Liver (tissue), 10 donors: ENCODE measurements at places on chromosomes 4 and X. TPM values are rescaled to one million over a fixed set of nuclear protein-coding genes. Genes with fewer than 3 reads are reported as not detected.

SMIM20 gene
- 11.1 TPM for total RNA-seq

SLIT2 gene
- 2.3 TPM for total RNA-seq

RBMX2 gene
- 5.5 TPM for total RNA-seq

DNA sequence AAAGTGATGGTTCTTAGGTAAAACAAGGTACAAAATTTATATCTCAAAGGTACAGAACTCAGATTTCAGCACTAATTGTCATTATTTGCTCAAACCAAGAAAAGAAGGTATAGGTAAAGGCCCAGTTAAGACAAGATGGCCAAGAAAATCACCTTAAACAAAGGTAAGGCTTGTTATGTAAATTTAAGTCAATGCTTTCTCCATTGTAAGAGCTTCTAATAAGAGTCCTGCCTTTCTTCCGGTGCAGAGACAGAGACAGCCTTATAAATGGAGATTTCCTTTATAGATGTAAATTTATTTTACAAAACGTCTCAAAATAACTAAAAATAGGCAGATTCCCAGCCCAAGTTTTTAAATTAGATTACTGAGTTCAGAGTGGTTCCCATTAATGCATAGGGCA, 89.9 kb downstream of the EDA start:
- no peak for DNase-seq

DNA sequence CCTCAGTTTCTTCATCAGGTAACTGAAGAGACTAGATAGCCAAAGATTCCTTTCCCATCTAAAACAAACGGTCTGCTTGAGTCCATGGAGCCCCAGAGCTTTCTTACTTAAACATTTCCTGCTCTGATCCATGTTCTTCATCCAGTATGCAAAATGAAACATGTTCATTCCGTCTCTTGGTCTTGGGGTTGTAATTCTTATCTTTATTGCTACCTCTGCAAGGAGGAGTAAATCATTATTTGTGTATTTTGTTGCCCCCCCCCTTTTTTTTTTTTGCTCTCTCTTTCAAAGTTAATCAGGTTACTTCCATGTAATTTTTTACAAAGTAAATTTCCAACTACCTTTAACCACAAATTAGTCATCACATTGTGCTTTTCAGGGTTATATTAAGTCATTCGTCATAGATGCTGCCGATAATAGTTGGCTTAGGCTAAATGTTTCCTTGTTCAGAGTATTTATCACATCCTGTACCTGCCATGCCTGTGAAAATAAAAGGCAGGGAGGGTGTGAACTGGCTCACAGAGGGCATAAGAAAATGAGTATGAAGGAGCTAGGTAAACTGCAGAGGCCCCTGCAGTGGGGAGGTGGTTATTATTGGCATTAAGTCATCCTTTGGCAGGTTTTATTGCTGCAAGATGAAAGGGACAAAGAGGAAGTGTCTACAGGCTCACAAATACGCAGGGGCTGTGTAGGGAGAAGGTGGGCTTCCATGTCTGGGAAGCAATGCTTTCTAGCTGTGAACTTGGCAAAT, 76.7 kb upstream of the HS3ST1 start:
- no peak for DNase-seq

- DNase-seq = peak; percentile 68
These were observed at the start of gene HDX for GRCh38 chrX:84501798-84502628. Gene HDX, minus strand, starts transcription at chrX:84502453. Its CDS starts 27,056 bp downstream, at chrX:84475397.
